ENCODE measurements at places on chromosomes 2 and 18.

DNA sequence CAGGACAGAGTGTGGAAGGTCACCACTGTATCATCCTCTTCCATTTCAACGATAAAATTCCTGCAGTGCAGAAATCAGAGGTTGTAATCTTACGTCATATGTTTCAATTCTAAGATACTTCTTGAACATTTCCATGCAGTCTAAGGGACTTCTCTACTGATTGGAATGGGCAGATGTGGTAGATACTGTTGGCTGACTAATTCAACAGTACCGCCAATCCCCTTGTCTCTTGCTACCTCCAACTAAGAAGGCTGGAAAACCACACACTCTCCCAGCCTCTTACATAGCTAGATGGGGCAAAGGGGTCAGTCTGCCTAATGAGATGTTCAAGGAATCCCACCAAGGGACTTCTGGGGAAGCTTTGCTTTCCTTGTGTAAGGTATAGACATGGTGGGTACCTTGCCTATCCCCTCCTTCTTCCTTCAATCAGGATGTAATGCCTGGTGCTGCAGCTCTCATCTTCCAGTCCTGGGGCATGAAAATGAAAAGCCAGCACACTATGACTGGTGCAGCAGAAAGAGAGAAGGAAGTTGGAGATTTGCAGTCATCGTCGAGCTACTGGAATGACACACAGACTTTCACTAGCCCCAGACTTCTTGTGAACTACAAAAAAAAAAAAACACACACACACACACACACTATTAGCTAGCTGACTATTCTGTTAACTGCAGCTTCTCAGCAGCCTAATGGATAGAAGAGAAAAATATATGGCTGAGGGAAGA, 84.1 kb downstream of the ALPK2 start:
- no peak for DNase-seq

DNA sequence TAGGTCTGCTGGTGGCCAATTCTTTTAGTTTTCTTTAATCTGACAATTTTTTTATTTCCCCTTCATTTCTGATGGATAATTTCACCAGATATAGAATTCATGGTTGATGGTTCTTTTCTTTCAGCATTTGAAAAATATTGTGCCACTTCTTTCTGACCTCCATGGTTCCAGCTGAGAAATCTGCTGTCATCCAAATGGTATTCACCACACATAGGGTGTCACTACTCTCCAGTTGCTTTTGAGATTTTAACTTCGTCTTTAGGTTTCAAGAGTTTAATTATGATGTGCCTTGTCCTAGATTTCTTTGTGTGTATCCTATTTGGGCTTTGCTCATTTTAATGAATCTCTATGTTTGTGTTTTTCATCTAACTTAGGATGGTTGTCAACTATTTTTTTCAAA, 488.6 kb upstream of the HS6ST1 start:
- DNase-seq, result no peak

DNA sequence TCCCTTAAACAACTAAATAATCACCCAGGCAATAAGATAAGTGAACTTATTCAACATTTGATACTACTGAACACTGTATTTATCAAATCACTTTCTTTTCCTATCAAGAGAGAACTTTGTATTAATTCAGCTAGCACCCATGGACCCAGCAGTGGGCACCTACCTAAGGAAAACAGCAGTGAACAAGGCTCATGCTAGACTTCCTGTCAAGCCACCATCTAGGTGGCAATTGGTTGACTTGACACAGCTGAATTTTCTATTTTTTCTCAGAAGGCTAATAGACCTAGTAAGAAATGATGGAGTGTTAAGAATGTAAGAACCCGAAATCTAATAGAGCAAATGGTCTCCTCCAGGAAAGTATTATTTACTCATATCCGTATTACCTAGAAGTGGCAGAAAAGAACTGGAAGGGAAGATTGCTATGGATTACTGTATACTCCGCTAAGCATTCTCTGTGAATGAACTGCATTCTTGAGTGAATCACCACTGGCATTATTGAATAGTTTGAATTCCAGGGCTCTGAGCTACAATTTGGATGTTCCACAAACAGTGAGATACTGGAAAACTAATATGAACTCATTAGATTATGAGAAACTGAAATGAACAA, 988.2 kb upstream of the CDH2 start:
- peak; percentile 62 for DNase-seq

DNA sequence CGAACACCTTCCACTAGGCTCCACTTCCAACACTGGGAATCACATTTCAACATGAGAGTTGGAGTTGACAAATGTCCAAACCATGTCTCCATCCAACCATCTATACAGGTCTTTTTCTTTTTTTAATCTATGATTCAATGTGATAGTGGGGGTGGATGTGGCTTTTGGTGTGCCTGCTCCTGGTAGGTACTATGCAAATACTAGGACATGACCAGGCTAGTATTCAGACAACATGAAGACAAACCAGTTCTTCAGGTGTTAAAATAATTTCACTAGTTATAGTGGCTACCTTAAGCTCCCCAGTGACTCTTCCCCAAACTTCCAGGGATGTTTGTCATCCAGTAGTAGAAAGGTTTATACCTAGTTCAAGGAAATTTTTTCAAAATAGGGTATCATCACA, 387.5 kb downstream of the CDH2 start:
- no peak for DNase-seq

GRCh38 chr2:151374436-151374835, 17.0 kb downstream of the TNFAIP6 start:
- DNase-seq, result peak; percentile 75

DNA sequence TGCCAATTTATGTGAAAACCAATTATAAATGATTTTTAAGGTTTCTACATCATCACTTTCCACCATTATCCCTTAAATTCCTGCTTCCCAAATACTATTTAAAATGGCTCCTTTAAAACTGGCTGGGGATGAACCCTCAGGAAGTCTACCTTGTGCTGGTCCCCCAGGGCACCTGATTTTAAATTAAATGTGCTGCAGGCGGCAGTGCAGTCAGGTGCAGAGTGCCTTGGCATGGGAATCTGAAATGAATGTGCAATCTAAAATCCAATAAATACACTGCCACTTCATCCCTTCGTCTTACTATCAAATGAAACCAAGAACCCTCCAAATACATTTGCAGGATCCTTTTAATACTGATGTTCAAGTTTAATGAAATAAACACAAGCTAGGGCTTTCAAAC, 61.8 kb downstream of the C2orf76 start:
- no peak for DNase-seq

Data from GM03348 (cell line).